ENCODE measurements at places on chromosomes 3 and 15. TPM values are rescaled to one million over a fixed set of nuclear protein-coding genes. Genes with fewer than 3 reads are reported as not detected.

The C3orf33 gene
- total RNA-seq: 2.9 TPM

The DLEC1 gene
- total RNA-seq: under 0.01 TPM

The GOLGA8S gene
- not detected for total RNA-seq

The CDHR4 gene
- not detected for total RNA-seq

The EXD1 gene
- total RNA-seq: under 0.01 TPM

The RGMA gene
- 0.32 TPM for total RNA-seq

The CHDH gene
- not detected for total RNA-seq

The MYZAP gene
- total RNA-seq: under 0.01 TPM

The SLC28A1 gene
- not detected for total RNA-seq

The FBXO40 gene
- total RNA-seq: not detected

The ACAD11 gene
- 48.4 TPM for total RNA-seq
